Immature natural killer cell (primary cell): ENCODE measurements at places on chromosomes 5 and 9.

DNA sequence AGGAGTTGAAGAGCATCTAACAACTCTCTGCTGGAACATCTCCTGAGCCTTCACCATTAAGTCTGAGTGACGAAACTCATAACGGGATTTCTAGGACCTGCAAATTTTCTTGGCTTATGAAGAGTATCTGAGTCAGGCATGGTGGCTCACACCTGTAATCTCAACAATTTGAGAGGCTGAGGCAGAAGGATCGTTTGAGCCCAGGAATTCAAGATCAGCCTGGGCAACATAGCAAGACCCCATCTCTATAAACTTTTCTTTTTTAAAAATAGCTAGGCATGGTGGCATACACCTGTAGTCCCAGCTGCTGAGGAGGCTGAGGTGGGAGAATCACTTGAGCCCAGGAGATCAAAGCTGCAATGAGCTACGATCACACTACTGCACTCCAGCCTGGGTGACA is 48.8 kb downstream of the EPB41L4B start:
- no peaks in the 10 kb centered on the region for H3K36me3 ChIP-seq
- H3K27me3 ChIP-seq, result peaks cover 6% of the 10 kb centered on the region
- H3K4me3 ChIP-seq, result no peak overlapping the region
- no peaks in the 10 kb centered on the region for H3K4me1 ChIP-seq
- DNase-seq, result no peak

DNA sequence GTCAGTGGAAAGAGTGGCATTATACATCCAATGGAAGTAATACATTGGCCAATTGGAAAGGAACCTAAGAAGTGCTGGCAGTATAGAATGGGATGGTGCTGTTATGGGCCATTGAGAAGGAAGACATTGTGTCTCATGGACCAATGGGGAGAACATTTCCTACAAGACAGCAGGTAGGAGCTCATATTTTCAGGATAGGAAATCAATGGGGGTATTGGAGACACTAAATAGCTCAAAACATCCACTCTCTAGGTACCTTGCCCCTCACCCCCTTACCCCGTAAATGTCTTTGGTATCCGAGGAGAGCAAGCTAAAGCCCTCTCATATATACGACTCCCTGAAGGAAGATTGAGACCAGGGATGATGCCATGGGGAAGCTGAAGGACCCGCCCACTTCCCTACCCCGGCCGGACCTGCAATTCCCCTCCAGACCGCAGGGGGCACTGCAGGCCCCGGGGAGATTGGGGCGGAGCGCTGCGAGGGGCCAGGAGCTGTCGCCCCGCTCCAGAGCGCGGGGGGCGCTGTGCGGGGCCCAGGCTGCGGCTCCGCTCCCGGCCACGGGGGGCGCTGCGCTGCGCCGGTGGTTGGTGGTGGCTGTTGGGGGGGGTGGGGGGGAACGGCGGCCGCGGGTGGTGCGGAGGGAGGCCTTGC is at the start of gene KDM3B:
TSS of gene KDM3B (plus strand) at position 615 of the 651 bp plus-strand sequence. CDS start 111 bp downstream, outside the sequence.
- H3K4me3 ChIP-seq, result peak within 1 kb of the TSS; percentile 90
- peak within 1 kb of the TSS; percentile 94 for H3K27ac ChIP-seq
- no peaks in the 10 kb centered on the region for H3K36me3 ChIP-seq
- DNase-seq, result peak; percentile 95

DNA sequence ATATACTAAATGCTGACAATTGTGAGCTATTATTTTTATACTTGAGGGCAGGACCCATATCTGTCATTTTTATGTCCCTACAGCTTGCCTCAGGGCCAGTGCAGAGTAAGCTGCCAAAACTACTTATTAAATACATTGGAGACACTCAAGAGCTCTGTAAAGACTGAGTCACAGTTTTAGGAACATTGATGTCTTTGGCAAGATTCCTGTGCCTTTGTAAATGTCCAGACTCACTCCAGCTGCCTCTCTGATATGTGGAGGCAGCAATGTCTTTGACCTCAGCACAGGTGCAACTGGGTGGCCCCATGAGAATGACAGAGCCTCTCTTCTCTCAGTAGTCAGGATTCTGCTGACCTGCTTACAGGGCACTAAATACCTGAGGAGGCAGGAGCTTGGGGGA is 363.2 kb downstream of the OSTF1 start:
- no peak for DNase-seq
- H3K27ac ChIP-seq, result no peak overlapping the region
- no peak overlapping the region for H3K4me3 ChIP-seq
- no peaks in the 10 kb centered on the region for H3K4me1 ChIP-seq

- peaks cover 8% of the 10 kb centered on the region for H3K27me3 ChIP-seq
- no peak overlapping the region for H3K4me3 ChIP-seq
- no peaks in the 10 kb centered on the region for H3K4me1 ChIP-seq
- no peaks in the 10 kb centered on the region for H3K36me3 ChIP-seq
- no peak for DNase-seq
These were observed 34.5 kb downstream of the KCTD16 start for GRCh38 chr5:144205141-144205551.

DNA sequence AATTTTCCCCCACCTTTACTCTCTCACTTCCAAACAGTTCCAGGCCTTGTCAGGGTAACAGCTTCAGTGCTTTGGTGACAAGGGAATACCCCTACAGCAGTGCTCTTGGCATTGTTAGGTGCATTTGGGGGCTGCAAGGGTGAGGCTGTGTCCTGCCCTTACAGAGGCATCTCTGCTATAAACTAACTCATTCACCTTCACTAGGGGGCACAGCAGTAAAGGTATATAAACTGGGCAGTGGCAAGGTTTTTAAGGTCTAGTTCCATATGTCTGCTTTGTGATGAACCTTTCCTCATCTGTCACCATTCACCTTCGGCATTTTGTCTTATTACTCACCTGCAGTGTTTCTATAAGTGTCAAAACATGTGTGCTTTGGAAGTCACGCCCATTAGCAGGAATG is 79.1 kb upstream of the GPR151 start:
- no peak for DNase-seq
- peaks cover 25% of the 10 kb centered on the region for H3K36me3 ChIP-seq
- H3K4me3 ChIP-seq, result no peak overlapping the region
- no peak overlapping the region for H3K27ac ChIP-seq
- no peaks in the 10 kb centered on the region for H3K4me1 ChIP-seq
- H3K27me3 ChIP-seq, result no peaks in the 10 kb centered on the region
